Kidney (tissue), 22 donors: ENCODE measurements at places on chromosomes 6 and 20. TPM values are rescaled to one million over a fixed set of nuclear protein-coding genes. Genes with fewer than 3 reads are reported as not detected.

GRCh38 chr20:32885952-32886351 is 27.2 kb downstream of the EFCAB8 start:
- no peak for DNase-seq

GRCh38 chr20:17142666-17143065 is 84.2 kb upstream of the PCSK2 start:
- DNase-seq, result no peak

Gene SULF2
- total RNA-seq, result 257 TPM

Gene UNC5CL
- total RNA-seq, result 53.7 TPM

Gene MYBL2
- total RNA-seq, result 1.3 TPM

GRCh38 chr20:23257106-23257761 is 93.4 kb upstream of the NXT1 start:
- no peak for DNase-seq

DNA sequence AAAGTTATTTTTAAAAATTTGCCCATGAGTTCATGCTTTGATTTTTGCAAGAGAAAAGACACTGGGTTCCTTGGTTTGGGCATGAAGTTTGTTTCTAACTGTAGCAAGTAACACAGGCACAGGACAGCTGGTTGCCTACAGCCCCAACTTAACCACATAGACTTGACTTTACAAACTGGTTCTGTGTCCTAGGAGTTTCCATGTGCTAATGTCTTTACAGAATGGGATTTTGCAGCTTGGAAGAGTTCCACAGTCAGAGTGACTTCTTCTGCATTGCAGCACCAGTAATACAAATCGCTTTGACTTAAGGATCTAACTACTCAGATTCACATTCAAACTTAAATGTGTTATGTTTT is 44.3 kb downstream of the OR2B2 start:
- DNase-seq, result no peak

DNA sequence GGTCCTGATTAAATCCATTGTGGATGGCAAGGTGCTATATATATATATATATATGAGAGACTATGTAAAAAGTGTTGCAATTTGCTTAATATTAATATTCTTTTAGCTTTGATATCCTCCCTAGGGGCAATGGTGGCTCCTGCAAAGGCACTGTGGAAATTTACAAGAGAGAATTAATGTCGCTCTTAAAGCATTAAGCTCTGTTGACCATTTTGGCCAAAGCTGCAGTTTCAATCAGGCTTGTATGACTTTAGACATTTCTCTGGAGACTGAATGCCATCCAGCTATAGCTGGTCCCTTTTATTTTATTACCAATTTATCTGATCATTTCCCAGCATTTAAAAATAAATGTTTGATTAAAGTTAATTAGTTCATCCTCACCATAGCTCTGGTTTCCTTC is 155.3 kb downstream of the JARID2 start:
- no peak for DNase-seq

GRCh38 chr6:86477500-86478148 is 459.7 kb upstream of the HTR1E start:
- peak; percentile 37 for DNase-seq

DNA sequence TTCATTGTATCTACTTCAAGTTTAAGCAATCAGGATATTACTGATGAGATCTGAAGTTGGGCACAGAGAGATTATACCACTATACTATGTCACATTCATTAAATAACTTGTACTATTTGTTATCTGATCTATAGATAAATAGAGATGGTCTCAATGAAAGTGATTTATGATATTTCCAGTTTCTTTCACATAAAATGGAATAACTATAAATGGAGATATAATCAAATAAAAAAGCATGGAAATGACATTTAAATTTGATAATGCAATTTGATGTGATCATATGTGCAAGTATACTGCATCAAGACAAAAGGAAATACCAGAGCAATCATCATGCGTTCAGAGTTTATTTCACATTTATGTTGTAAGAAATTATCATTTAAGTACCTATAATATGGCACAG is 368.9 kb downstream of the PKHD1 start:
- DNase-seq, result no peak

DNA sequence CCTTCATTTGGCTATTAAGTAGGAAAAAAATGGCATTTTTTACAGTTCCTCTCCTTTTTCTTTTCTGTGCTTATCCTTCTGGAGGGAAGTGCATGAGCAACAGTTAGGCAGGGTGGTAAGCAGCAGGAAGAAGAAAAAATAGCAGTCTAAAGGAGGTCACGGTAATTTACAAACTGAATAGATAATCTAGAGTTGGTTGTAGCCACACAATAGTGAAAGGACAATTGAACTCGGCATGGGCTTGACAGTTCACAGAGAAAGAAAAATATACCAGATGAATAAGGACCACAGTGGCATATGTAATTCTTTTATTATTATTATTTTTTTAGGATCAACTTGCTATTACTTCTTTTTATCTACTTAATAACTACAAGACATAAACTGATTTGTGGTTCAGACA is 358.6 kb downstream of the BTBD9 start:
- DNase-seq, result no peak

DNA sequence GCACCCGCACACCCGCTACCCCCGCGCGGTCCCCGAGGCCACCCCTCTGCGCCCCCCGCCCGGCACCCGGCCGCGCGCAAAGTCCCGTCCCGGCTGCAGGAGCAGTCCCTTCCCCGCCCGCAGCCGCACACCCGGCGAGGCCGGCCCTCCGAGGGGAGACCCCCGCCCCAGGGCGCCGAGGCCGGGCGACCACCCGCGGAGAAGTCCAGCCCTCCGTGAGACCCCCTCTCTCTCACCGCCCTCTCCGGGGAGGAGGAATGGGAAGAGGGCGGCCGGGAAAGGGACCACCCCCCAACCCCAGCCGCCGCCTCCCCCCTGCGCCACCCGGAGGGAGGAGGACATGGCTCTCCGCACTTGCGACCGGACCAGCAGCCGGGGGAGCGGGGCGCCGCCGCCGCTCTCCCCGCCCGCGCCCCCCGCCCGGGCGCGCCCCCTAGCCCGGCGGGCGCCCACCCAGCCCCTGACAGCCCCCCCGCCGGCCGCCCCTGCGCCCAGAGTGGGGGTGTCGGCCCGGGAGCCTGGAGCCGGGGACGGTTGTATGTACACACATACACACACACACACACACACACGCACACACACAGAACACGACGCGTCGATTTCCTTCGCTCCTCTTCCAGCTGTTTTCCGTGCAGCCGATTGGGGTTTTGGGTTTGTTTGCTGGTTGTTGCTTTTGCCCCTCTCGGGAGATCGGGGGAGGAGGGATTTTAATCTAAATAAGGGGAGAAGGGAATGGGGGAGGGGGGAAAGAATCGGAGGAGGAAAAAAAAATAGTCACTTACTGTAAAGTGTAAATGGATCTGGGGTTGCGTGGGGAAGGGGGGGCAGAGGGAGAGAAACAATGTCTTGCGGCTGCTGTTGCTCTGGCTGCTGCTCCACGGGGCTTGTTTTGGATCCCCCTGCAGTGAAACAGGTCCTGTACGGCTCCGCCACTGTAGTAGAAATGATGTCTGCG is at the start of gene ATXN1:
ATXN1 (minus strand) TSS at position 945 of the 955 bp plus-strand sequence.
- DNase-seq, result no peak

DNA sequence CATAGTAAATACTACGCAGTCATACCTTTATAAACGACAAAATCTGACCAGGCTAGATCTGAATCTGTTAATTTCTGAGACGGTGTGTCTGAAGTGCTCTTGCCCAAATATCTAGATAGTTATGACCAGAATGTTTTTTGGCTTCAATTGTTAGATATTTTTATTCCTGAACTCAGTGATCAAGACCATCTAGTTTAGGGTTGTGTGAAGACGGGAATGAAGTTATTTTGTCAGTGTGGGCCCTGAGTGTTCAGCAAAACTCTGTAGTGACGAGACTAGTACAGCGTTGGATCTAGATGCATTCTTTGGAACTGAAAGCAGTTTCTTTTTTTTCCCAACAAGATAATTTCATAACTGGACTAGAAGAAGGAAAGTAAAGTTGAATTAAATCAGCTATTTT is 3.1 kb downstream of the STXBP5 start:
- DNase-seq, result peak; percentile 48

GRCh38 chr6:106163966-106164877 is 78.1 kb downstream of the PRDM1 start:
- no peak for DNase-seq

Gene DBNDD2
- 51.5 TPM for total RNA-seq

- no peak for DNase-seq
These were observed 21.9 kb downstream of the SGK1 start for GRCh38 chr6:134295953-134296553.
